ENCODE measurements at places on chromosomes 13 and 19.

GRCh38 chr13:43242040-43242439, 218.7 kb downstream of the DNAJC15 start:
- no peak for DNase-seq

GRCh38 chr13:80782441-80782840, 441.5 kb upstream of the SPRY2 start:
- no peak for DNase-seq

- DNase-seq: no peak
Observed at GRCh38 chr13:93007928-93008327, 218.7 kb upstream of the GPC6 start.

DNA sequence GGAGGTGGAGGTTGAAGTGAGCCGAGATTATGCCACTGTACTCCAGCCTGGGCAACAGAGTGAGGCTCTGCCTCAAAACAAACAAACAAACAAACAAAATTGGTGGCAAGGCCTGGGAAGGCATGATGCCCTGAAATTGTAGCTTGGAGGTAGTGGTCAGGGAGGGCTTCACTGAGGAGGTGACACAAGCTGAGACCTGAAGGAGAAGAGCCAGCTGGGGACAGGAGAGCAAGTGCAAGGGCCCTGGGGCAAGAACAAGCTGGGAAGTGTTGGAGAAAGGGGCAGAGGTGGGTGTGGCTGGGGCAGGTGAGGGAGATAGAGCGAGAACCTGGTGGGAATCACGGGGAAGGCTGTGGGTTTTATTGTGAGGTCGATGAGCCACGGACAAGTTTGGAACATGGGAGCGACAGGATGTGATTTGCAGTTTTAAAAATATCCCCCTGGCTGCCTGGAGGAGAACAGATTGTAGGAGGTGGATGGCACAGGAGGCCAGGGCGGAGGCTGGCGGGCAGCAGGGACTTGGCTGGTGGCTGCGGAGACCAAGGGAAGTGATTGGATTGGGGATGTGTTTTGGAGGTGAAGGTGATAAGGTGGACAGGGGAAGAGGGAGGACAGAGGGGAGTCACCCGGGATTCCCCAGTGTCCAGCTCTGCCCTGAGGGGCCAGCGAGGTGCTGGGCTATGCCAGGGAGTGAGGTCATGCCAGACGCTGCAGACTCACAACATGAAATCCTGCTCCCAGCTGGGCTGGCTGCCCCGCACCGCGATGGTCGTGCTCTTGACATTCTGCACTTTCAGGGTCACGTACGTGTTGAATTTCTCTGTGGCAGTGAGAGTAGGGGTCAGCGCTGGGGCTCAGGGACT, 14.0 kb downstream of the UNC13A start:
- no peak for DNase-seq

DNA sequence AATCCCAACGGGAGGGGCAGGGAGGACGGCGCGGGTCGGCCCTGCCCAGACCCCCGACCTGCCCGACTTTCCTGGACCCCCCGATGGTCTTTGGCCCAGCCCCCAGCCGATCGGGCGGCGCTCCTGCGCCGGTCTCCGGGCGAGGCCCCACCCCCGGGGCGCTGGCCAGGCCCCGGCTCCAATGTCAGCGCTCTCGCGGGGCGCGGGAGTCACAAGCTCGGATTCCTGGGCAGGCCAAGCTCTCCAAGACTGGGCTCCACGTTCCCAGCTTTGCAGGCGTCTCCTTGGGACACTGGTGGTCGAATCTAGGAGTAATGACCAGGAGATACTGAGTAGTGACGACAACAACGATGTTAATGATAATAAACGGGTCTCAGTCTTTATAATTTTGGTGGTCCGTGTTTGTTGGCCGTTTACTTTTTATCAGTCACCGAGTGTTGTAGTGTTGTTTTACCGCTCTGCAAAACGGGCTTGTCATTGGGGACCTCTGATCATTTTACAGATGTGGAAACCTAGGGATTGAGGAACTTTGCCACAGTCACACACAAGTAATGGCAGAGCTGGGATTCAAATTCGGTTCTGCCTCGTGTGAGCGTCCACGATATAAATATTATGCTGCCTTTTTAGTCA, 545 bp downstream of the RAD23A start:
- no peak for DNase-seq

DNA sequence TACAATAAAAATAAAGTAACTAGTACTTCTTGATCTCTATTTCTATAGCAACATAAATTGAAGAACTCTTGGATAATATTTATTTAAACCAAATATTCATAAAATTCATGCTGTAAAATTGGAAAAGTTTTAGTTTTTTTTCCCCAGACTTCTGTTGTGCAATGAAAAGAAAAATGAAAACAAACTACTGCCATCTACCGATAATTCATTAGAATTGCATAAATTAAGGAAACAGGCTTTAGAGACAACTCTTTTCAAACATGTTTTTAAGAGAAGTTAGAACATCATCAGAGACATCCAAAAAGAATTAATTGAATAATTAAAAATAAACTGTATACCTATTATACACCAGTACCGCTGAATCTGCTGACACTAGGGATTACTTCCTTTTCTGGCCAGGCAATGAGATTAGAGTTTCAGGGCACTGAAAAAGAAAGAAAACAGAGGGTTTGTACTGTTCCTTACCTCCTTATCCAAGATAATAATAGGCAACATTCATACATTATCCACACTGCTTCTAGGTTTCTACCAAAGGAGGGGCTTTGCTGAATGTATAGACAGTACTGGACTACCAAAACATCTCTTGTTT, 4.9 kb downstream of the CCDC122 start:
- DNase-seq: no peak

- DNase-seq: no peak
Observed at GRCh38 chr13:25455146-25455545, 83.4 kb downstream of the ATP8A2 start.

DNA sequence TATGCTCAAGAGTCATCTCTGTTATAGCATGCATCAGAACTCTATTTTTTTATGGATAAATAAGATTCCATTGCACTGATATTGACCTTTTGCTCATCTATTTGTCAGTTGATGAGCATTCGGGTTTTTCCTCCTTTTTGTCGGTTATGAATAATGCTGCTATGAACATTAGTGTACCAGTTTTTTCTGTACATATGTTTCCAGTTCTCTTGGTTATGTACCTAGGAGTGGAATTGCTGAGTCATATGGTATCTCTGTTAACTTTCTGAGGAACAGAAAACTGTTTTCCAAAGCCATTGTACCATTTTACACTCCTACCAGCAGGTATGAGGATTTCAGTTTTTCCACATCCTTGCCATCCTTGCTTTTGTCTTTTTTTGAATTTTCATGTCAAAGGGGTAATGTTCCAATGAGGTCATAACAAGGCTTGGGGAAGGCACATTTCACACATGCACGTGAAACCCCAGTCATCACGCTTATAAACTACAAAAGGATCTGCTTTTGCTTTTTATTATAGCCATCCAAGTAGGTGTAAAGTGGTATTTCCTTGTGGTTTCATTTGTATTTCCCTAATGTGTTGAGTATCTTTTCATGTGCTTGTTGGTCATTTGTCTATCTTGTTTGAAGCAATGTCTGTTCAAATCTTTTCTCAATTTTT, 14.6 kb downstream of the KBTBD7 start:
- no peak for DNase-seq

DNA sequence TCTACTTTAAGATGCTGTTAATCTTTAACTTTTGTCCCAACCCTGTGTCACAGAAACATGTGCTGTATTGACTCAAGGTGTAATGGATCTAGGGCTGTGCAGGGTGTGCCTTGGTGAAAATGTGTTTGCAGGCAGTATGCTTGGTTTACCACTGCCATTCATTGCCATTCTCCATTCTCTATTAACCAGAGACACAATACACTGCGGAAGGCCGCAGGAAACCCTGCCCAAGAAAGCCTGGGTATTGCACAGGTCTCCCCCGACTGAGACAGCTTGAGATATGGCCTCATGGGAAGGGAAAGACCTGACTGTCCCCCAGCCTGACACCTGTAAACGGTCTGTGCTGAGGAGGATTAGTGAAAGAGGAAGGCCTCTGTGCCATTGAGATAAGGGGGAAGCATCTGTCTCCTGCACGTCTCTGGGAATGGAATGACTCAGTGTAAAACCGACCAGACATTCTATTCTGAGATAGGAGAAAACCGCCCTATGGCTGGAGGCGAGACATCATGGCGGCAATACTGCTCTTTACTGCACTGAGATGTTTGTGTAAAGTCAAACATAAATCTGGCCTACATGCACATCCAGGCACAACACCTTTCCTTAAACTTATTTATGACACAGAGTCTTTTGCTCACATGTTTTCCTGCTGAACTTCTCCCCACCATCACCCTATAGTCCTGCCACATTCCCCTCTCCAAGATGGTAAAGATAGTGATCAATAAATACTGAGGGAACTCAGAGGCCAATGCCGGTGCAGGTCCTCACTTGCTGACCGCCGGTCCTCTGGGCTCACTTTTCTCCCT, 13.1 kb upstream of the ZNF888 start:
- DNase-seq: no peak

DNA sequence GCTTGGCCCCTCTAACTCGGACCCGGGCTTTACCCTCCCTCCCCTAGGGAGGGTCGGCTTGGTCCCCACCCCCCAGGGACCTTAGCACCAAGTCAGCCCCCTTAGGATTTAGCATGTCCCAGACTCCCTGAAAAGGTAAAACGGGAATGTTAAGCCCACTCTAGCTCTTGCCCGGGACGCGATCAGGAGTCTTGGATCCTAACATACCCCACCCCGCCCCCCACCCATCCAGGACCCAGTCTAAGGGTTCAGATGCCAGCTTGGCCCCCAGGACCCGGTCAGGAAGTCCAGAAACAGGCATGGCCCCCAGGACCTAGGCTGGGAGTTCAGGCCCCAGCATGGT, 437 bp downstream of the EPOR start:
- DNase-seq: no peak

- DNase-seq: no peak
Observed at GRCh38 chr19:51002089-51002532, 707 bp upstream of the KLK8 start.

Data from activated T-helper 1 cell treated with anti-CD3 and anti-CD28 coated beads, Interleukin-2, amount 50 U/mL, for 16 hours (primary cell).